Left cardiac atrium (tissue), 4 donors: ENCODE measurements at places on chromosomes 1 and 21. TPM values are rescaled to one million over a fixed set of nuclear protein-coding genes. Genes with fewer than 3 reads are reported as not detected.

DNA sequence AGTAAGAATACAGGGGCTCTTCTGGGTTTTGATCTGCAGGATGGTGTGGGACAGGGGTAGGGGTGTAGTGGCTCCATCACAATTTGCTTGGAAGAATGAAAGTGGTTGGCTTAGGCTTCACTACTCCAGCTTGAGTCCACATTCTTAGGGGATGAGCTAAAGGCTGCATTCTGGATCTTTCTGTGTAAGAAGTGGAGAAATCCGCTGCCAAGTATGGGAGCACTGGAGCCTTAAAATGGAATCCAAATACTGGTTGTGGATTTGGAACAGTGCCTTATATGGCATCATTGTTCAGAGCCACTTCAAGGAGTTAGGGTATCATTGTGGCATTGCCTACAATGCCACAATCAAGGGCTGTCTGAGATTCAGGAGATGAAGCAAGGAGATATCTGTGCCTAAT lies 187.1 kb downstream of the LMO4 start:
- no peak for DNase-seq

- peak; percentile 60 for DNase-seq
These were observed 16.4 kb downstream of the ATP1A2 start for GRCh38 chr1:160131803-160132565.

GRCh38 chr1:191140038-191140437 lies 662.4 kb upstream of the BRINP3 start:
- DNase-seq: no peak

DNA sequence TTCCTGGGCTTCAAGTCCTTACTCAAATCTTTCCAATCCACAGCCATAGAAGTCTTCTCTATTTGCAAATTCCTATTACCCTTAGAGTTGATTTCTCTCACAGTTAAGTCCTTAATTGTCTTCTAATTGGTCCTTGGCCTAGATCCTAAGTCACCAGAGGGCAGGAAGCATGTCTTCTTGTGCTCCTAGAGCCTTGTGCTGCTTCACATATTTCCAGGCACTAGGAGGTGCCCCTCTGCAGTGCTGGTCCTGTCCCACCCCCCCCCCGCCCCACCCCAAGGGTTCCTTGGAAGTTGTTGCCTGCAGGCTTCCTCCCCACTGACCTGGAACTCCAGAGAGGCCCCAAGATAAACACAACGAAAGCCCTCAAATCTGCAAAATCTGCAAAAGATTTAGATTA lies 28.1 kb upstream of the TARBP1 start:
- no peak for DNase-seq

GRCh38 chr1:167734227-167734626 lies 12.4 kb downstream of the MPZL1 start:
- DNase-seq: no peak

- no peak for DNase-seq
These were observed 20.7 kb downstream of the TNFRSF8 start for GRCh38 chr1:12083766-12084165.

The OLFML3 gene
- total RNA-seq: 18.8 TPM

The KCNQ4 gene
- 1.3 TPM for total RNA-seq

The ACOT11 gene
- 15.2 TPM for total RNA-seq

The FCGR1A gene
- 4.1 TPM for total RNA-seq

The RHOC gene
- 146 TPM for total RNA-seq
